ENCODE measurements at places on chromosomes 7 and 10. TPM values are rescaled to one million over a fixed set of nuclear protein-coding genes. Genes with fewer than 3 reads are reported as not detected.

ERVW-1 gene
- polyA plus RNA-seq, result not detected

SPDYE6 gene
- not detected for polyA plus RNA-seq

SVIL gene
- polyA plus RNA-seq, result 8.6 TPM

EIF3B gene
- polyA plus RNA-seq, result 65.1 TPM

PRKG1 gene
- polyA plus RNA-seq, result 1.5 TPM

PTF1A gene
- polyA plus RNA-seq, result not detected

SLC4A2 gene
- polyA plus RNA-seq, result 4.8 TPM

ATRNL1 gene
- 47.8 TPM for polyA plus RNA-seq

IL2RA gene
- not detected for polyA plus RNA-seq

C10orf53 gene
- not detected for polyA plus RNA-seq

PAPSS2 gene
- polyA plus RNA-seq, result 0.24 TPM

ZNF239 gene
- 8.2 TPM for polyA plus RNA-seq

ADIRF gene
- not detected for polyA plus RNA-seq

LRMDA gene
- 8.4 TPM for polyA plus RNA-seq

FBXO24 gene
- 0.52 TPM for polyA plus RNA-seq

PDE6C gene
- polyA plus RNA-seq, result not detected

GPR15LG gene
- polyA plus RNA-seq, result not detected

CTAGE8 gene
- polyA plus RNA-seq, result not detected

LMOD2 gene
- not detected for polyA plus RNA-seq

CASTOR2 gene
- polyA plus RNA-seq, result 13.7 TPM

PLEKHS1 gene
- not detected for polyA plus RNA-seq

MOGAT3 gene
- polyA plus RNA-seq, result not detected
